ENCODE measurements at places on chromosomes 5 and 9. TPM values are rescaled to one million over a fixed set of nuclear protein-coding genes. Genes with fewer than 3 reads are reported as not detected.
A peak's percentile ranks its signal among the peaks of the same experiment; 100 is the strongest.

DNA sequence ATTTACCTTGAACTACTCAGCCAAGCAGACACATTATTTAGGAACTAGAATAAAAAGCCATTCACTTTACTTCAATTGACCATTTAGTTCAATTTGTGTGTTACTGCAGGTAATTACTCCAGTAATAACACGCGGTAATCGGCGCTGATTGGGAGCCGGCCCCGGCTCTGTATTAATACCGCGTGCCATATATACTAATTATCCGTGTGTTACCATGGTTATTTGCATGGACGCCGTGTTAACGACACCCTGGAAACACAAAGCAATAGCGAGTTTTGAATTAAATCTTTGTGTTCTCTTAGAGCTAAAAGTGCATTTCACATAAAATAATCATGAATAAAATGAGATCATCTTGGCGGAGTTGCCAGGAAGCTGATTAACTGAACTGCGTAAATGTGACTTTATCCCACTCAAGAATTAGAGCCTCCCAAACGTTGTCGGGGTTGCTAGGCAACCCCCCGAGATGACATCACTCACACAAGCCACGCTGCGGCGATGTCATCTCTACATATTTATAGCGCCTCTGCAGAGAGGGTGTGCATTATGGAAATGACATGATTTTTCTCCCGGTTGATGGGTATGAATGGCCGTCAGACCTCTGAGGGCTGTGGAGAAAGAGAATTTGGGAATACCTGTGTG lies 41.4 kb upstream of the RNU6ATAC start:
- no peak for DNase-seq
- peak overlapping the region; percentile 59 for H3K27ac ChIP-seq
- H3K4me1 ChIP-seq: peaks cover 25% of the 10 kb centered on the region
- H3K27me3 ChIP-seq: no peaks in the 10 kb centered on the region
- no peak overlapping the region for H3K4me3 ChIP-seq

DNA sequence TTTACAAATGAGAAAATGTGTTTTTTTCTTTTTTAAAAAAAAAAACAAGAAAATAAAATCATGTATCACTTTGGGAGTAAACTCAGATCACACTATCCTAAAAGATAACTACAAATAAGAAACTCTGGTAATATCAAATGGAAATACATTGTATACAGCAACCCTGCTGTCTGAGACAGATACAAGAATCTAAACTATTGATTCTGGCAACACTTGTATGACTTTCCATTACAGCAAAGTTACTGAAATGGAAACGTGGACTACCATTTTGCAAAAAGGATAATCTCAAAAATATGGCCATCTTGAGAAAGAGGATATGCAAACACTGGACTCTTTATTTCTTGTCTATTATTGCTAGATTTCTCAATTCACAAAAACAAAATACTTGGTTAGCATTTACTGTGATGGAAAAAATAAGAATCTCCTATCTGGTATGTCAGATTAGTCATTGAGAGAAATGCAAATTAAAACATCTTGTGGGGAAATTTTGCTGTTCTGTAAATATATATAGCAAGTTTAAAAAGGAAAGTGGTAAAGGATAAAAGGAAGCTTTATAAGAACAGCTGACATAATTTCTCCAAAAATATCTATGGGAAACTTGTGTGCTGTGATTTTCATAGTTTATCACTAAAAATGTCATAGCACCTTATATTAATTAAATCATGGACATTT lies 112.9 kb upstream of the FER start:
- H3K27me3 ChIP-seq: no peaks in the 10 kb centered on the region
- no peaks in the 10 kb centered on the region for H3K4me1 ChIP-seq
- H3K4me3 ChIP-seq: no peak overlapping the region
- DNase-seq: no peak
- no peaks in the 10 kb centered on the region for H3K36me3 ChIP-seq

DNA sequence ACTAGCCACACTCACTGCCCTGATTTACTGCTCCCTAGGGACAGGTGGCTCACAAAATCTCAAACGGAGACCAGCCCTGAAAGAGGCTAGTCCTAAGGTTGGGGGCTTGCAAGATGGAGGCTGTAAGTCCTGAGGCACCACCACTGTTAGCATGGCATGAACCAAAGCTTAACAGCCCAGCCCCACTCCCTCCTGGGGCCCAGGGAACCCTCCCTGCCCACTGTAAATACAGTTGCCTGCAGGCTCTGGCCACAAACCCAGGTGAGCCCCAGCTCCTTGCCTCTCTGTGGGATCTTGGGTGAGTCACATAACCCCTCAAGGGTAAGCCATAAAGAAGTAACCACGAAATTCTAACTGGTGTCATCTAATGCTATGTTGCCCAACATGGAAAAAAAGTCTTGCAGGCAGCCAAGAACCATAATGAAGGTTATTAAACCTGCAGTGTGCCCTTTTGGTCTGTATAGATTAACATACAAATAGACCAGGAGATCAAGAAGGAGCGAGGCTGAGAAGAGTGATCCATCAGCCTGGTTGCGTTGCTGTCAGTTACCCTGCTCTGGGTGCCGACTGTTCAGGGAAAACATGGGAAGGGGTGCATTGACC lies 1.7 kb upstream of the POMT1 start:
- H3K36me3 ChIP-seq: peaks cover 6% of the 10 kb centered on the region
- H3K27ac ChIP-seq: no peak overlapping the region
- no peaks in the 10 kb centered on the region for H3K27me3 ChIP-seq

- H3K27ac ChIP-seq: peak overlapping the region; percentile 61
- H3K36me3 ChIP-seq: no peaks in the 10 kb centered on the region
- no peaks in the 10 kb centered on the region for H3K4me1 ChIP-seq
- DNase-seq: no peak
- H3K27me3 ChIP-seq: no peaks in the 10 kb centered on the region
Measured at GRCh38 chr5:85293145-85293785, 908.6 kb upstream of the EDIL3 start.

- H3K4me3 ChIP-seq: no peak overlapping the region
- no peaks in the 10 kb centered on the region for H3K36me3 ChIP-seq
- H3K27ac ChIP-seq: no peak overlapping the region
- DNase-seq: no peak
- H3K27me3 ChIP-seq: no peaks in the 10 kb centered on the region
Measured at GRCh38 chr5:72558383-72558782, 51.2 kb upstream of the ZNF366 start.

DNA sequence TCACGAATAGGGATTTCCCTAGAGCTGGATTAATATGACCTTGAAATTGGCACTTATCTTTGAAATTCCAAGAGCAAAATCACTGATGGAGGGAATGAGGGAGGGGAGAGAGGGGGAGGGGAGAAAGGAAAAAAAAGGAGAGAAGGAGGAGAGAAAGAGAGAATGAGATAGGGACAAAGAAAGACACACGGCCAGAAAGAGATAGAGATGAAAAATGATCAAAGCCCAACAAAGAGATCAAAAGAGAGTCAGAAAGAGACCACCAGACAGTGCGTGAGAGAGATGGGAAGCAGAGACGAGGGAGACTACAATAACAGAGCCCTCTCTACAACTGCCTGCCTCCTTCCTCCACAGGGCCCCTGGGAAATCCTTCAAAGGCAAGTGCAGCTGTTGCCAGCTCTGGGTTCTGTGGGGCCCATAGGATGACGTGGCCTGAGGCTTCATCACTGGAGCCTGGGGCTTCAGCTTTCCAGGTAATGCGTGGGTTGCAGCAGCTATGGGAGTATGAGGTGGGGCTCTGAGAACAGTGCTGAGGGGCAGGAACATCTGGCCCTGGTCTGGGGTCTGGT lies 58.3 kb upstream of the SHB start:
- no peak for DNase-seq
- H3K4me1 ChIP-seq: no peaks in the 10 kb centered on the region
- no peaks in the 10 kb centered on the region for H3K27me3 ChIP-seq
- H3K36me3 ChIP-seq: no peaks in the 10 kb centered on the region
- H3K27ac ChIP-seq: no peak overlapping the region

The NUTM2G gene
- total RNA-seq: not detected

The PTGES gene
- total RNA-seq: not detected

The AGXT2 gene
- 49.4 TPM for total RNA-seq

The CNTFR gene
- total RNA-seq: 0.75 TPM

The AHRR gene
- total RNA-seq: 0.33 TPM

The RETREG1 gene
- total RNA-seq: 5.4 TPM

The PLAC8L1 gene
- not detected for total RNA-seq

Measured in liver (tissue), 10 donors.